ENCODE measurements at places on chromosomes 16 and 17.
A peak's percentile ranks its signal among the peaks of the same experiment; 100 is the strongest.

GRCh38 chr16:88702371-88703210 is 3.6 kb downstream of the RNF166 start:
- no peak for DNase-seq

GRCh38 chr16:66129196-66129595 is 237.3 kb upstream of the CDH5 start:
- no peak for DNase-seq

GRCh38 chr16:74667255-74667700 is 601 bp upstream of the RFWD3 start:
- DNase-seq: peak; percentile 81

DNA sequence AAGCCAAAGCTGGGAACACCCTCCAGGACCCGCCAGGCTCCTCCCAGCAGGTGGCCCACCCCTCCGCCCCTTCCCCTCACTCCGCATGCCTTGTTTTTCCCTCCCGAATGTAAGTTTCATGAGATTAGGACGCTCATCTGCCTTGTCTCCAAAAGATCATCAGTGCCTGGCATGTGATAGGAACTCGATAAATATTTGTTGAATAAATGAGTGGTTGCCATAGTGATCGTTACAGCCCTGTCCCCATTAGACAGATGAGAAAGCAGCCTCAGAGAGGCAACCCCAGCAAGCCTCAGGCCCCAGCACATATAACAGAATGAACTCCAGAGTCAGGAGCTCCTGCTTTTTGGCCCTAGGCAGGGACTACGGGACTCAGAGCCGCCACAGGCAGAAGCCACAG is 5.0 kb downstream of the CAMKK1 start:
- no peak for DNase-seq

GRCh38 chr17:39677072-39677471 is 8.8 kb downstream of the PNMT start:
- no peak for DNase-seq

- DNase-seq: no peak
These were observed 99.8 kb downstream of the CPPED1 start for GRCh38 chr16:12703935-12704334.

GRCh38 chr17:19338031-19338990 is 24.2 kb downstream of the B9D1 start:
- DNase-seq: peak; percentile 96

GRCh38 chr17:30519707-30520106 is 42.5 kb downstream of the GOSR1 start:
- DNase-seq: no peak

- DNase-seq: peak; percentile 64
These were observed at the start of gene WFDC1 for GRCh38 chr16:84294531-84295142. WFDC1 (plus strand) TSS chr16:84294878; CDS start chr16:84294972, 94 bp downstream.

- no peak for DNase-seq
These were observed 347.6 kb downstream of the SNX29 start for GRCh38 chr16:12324152-12324551.

DNA sequence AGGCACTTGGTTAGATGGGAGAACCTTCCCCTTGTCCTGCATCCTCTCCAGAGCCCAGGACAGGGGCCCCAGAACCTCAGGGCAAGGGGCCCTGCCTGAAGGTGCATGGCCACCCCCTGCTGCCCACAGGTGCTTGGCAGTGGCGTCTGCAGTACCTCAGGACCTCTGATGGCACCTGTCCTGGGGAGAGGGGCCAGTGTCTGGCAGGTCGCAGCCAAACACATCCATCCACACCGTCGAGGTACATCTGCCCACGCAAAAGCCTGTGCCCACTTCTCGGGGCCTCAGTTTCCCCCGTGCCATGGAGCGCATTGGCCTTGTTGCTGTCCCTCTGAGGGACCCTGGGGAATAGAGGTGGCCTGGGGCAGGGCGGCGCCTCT is 9.3 kb downstream of the MAP2K3 start:
- no peak for DNase-seq
